Heart right ventricle (tissue), 16 donors: ENCODE measurements at places on chromosomes 7 and 10. TPM values are rescaled to one million over a fixed set of nuclear protein-coding genes. Genes with fewer than 3 reads are reported as not detected.

GRCh38 chr7:152975076-152975475 is 215.5 kb downstream of the ACTR3B start:
- no peak for DNase-seq

DNA sequence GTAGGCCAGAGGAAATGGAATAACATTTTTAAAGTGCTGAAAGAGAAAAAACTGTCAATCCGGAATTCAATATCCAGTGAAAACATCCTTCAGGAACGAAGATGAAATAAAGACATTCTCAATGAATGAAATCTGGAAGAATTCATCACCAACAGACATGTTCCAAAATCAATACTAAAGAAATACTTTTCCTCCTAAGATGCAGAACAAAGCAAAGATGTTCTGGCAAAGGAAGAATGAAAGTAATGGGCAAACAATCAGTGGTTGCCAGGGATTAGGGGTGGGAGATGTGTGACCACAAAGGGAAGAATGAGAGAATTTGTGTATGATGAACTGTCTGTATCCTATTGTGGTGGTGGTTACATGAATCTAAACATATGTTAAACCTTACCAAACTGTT is 52.8 kb upstream of the EEPD1 start:
- DNase-seq = no peak

The ECHDC3 gene
- total RNA-seq = 56.6 TPM

The AKR1C8 gene
- not detected for total RNA-seq

- no peak for DNase-seq
Measured at GRCh38 chr7:28488061-28488791, 75.9 kb downstream of the CREB5 start.

GRCh38 chr10:1230138-1230537 is 174.0 kb downstream of the WDR37 start:
- DNase-seq = no peak

GRCh38 chr10:82206831-82207230 is 331.8 kb downstream of the NRG3 start:
- DNase-seq = no peak

DNA sequence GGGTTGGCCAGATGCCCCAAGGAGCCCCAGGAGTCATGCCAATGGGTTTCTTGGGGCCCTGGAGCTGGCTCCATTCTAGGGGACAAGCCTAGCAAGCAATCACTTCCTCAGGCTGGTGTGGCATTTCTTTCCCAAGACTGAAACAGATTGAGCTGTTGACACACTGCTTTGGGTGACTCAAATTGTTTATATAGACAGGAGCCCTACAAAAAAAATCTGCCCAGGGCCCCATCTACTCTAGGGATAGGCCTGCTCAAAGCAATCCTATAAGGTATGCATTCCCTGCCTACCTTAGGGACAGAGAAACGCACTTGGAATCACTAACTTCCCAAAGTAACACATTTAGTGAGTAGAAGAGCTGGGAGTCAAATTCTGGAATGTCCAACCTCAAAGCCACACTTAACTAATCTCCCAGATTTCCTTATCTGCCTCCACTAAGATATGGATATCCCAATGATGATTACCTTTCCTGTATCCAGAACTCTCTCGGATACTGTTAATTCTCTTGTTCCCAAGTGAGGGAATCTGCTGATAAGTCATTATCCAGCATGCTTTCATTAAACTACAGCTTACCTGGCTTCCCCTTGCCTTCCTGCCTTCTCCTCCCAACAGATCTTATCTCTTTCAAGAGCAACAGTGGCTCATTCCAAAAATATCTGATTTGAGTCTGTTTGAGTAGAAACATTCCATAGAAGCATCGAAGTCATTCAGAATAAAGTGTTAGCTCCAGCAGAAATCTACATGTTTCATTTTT is 3.1 kb downstream of the ABLIM1 start:
- DNase-seq = no peak
